Activated CD4-positive, alpha-beta T cell treated with anti-CD3 and anti-CD28 coated beads, Interleukin-2, amount 10 ng/mL, durations not matched to agents 24 days and 14 days (primary cell): ENCODE measurements at places on chromosomes 16 and 17. TPM values are rescaled to one million over a fixed set of nuclear protein-coding genes. Genes with fewer than 3 reads are reported as not detected.

DNA sequence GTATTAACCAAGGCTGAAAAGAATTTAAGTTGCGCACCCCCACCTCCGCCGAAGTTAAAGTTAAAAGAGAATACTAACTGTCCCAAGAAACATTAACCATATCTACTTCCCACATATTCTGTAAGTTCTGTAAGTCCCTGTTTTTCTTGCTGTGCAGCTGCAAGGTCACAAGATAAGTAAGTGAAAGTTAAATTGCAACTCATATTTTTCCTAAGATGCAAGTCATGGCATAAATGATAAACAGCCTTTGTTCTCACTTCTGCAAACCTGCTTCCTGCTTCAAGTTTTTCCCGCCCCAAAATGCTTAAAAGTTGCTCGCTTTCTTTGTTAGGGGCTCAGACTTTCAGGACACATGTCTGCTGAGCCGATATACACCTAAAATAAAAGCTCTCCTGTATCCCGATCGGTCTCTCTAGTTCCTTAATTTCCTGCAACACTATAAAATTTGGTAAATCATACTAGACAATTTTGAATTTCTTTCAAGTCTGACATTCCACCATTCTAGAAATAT is 32.6 kb upstream of the ABCA9 start:
- H3K27ac ChIP-seq, result no peak overlapping the region
- H3K4me1 ChIP-seq, result peaks cover 4% of the 10 kb centered on the region
- H3K36me3 ChIP-seq, result no peaks in the 10 kb centered on the region
- DNase-seq, result no peak
- H3K4me3 ChIP-seq, result no peak overlapping the region

GRCh38 chr16:82801361-82801760 is 174.6 kb downstream of the CDH13 start:
- H3K4me1 ChIP-seq, result peaks cover 4% of the 10 kb centered on the region
- peaks cover under 1% of the 10 kb centered on the region for H3K27me3 ChIP-seq
- peak overlapping the region; percentile 17 for H3K27ac ChIP-seq
- no peak overlapping the region for H3K4me3 ChIP-seq

The PRR11 gene
- total RNA-seq, result 29.7 and 32.6 TPM in 2 replicates

DNA sequence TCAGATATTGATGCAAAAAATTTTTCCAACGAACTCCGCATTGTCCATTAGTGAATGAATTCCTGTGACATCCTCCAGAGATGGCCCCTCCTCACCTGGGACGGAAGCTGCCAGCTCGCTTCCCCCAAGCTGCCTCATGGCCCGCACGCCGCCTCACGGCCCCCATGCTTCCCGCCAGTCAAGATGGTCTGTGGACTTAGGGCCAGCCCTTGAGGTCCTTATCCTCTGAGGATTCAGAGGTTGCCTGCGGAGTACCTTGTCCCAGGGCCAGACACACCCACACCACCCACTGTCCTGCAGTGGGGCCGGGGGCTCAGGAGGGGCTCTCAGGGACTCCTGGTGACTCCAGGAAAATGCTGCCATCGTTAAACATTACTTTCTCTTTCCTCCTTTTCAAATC is 73.6 kb downstream of the SEC14L1 start:
- H3K27ac ChIP-seq, result no peak overlapping the region
- no peak overlapping the region for H3K4me3 ChIP-seq
- H3K27me3 ChIP-seq, result no peaks in the 10 kb centered on the region
- peaks cover 2% of the 10 kb centered on the region for H3K4me1 ChIP-seq

DNA sequence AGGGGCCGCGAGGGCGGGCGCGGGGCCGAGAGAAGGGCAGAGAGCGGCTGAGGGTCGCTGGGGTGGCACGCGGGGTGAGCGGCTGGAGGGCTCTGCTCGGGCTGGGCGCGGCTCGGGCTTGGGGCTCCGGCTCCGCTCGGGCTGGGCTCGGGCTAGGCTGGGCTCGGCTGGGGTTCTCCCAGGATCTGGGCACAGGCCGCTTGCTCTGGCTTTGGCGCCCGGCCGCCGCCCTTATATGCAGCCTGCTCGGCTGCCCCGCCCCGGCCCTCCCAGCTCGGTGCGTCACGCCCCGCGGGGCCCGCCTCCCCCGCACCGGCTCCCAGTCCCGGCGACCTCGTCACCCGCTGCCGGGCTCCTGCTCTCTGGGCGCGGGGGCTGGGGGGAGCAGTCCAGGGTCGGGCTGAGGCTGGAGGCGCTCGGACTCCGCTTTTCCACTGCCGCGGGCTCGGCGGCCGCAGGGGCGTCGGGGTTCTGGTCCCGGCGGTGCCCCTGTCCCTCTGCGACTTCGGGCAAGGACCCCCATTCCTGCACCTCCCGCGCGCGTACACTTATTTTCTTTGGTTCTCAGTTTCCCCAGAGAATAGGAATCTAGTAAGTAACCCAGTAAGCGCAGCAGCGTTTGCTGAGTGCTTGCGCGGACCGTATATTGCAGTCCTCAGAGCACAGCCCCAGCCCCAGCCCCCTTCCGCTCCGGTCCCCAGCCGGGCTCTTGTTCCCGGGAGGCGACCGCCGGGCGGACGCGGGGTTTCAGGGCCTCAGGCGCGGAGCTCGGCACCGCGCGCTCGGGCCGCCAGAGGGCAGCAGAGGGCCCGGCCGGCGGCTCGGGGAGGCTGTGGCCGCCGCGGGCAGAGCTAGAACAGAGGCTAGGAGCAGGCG is at the start of gene RASD1:
RASD1 (minus strand) TSS at position 207 of the 876 bp plus-strand sequence. CDS start 214 bp downstream, outside the sequence.
- H3K4me1 ChIP-seq, result peaks cover 11% of the 10 kb centered on the region
- peak within 1 kb of the TSS; percentile 77 for H3K4me3 ChIP-seq
- peaks cover 20% of the 10 kb centered on the region for H3K36me3 ChIP-seq
- peak within 1 kb of the TSS; percentile 72 for H3K27ac ChIP-seq

GRCh38 chr16:70715055-70715858 is 29.4 kb upstream of the MTSS2 start:
- no peak overlapping the region for H3K4me3 ChIP-seq
- DNase-seq, result no peak
- H3K4me1 ChIP-seq, result no peaks in the 10 kb centered on the region
- H3K36me3 ChIP-seq, result peaks cover 7% of the 10 kb centered on the region
- H3K27me3 ChIP-seq, result no peaks in the 10 kb centered on the region
- no peak overlapping the region for H3K27ac ChIP-seq

GRCh38 chr16:80023865-80024264 is 423.3 kb upstream of the MAF start:
- no peak overlapping the region for H3K27ac ChIP-seq
- H3K4me1 ChIP-seq, result peaks cover 9% of the 10 kb centered on the region
- no peaks in the 10 kb centered on the region for H3K36me3 ChIP-seq
- H3K27me3 ChIP-seq, result peaks cover 1% of the 10 kb centered on the region

The TBC1D16 gene
- total RNA-seq, result 1.4 and 1.9 TPM in 2 replicates

The AKAP1 gene
- 54.6 and 56.8 TPM in 2 replicates for total RNA-seq

The MEOX1 gene
- 0.21 and 0.50 TPM in 2 replicates for total RNA-seq

The TBC1D3B gene
- total RNA-seq, result 8.9 and 9.8 TPM in 2 replicates

GRCh38 chr17:4506175-4506813 is 7.6 kb downstream of the SPNS2 start:
- H3K36me3 ChIP-seq, result no peaks in the 10 kb centered on the region
- no peak overlapping the region for H3K27ac ChIP-seq
- H3K27me3 ChIP-seq, result peaks cover 12% of the 10 kb centered on the region
- H3K4me1 ChIP-seq, result peaks cover 31% of the 10 kb centered on the region
- no peak overlapping the region for H3K4me3 ChIP-seq

GRCh38 chr16:7998789-7999453 is 591.4 kb downstream of the TMEM114 start:
- H3K27me3 ChIP-seq, result no peaks in the 10 kb centered on the region
- H3K4me3 ChIP-seq, result no peak overlapping the region
- no peaks in the 10 kb centered on the region for H3K4me1 ChIP-seq
- no peak overlapping the region for H3K27ac ChIP-seq
- no peaks in the 10 kb centered on the region for H3K36me3 ChIP-seq

GRCh38 chr16:66298006-66298405 is 68.5 kb upstream of the CDH5 start:
- H3K4me1 ChIP-seq, result peaks cover 10% of the 10 kb centered on the region
- H3K4me3 ChIP-seq, result no peak overlapping the region
- peaks cover 4% of the 10 kb centered on the region for H3K27me3 ChIP-seq
- no peak for DNase-seq
- H3K36me3 ChIP-seq, result no peaks in the 10 kb centered on the region
- no peak overlapping the region for H3K27ac ChIP-seq

- H3K27ac ChIP-seq, result no peak overlapping the region
- no peak for DNase-seq
- no peaks in the 10 kb centered on the region for H3K36me3 ChIP-seq
- no peaks in the 10 kb centered on the region for H3K4me1 ChIP-seq
- peaks cover 3% of the 10 kb centered on the region for H3K27me3 ChIP-seq
Observed at GRCh38 chr16:86308514-86308913, 201.8 kb upstream of the FOXF1 start.

GRCh38 chr16:27374804-27375425 is 27.1 kb upstream of the IL21R start:
- peaks cover 28% of the 10 kb centered on the region for H3K4me1 ChIP-seq
- peak; percentile 77 for DNase-seq
- H3K4me3 ChIP-seq, result no peak overlapping the region
- H3K36me3 ChIP-seq, result peaks cover 9% of the 10 kb centered on the region

DNA sequence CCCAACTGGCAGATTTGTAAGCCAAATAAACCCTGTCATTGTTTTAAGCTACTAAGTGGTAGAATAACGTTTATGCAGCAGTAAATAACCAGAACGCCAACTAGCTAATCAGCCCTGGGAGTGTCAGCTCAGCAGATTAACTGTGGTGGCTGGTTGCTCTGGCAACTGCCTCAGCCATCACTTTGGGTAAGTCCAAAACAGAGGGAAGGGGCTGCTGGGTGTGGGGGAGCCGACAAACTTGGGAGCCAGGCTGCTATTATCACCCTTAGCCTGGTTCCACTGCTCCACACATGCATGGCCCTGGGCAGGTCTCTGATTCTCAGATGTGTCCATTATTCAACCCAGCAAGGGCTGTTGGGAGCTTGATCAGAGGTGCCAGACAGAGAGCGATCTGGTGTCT is 22.2 kb upstream of the RHOT1 start:
- H3K27ac ChIP-seq, result no peak overlapping the region
- peaks cover 5% of the 10 kb centered on the region for H3K4me1 ChIP-seq
- peaks cover 2% of the 10 kb centered on the region for H3K27me3 ChIP-seq
- H3K4me3 ChIP-seq, result no peak overlapping the region
- no peak for DNase-seq

GRCh38 chr16:50820225-50820624 is 78.3 kb downstream of the CYLD start:
- H3K27me3 ChIP-seq, result peaks cover 14% of the 10 kb centered on the region
- H3K27ac ChIP-seq, result no peak overlapping the region
- no peaks in the 10 kb centered on the region for H3K36me3 ChIP-seq

The MYH8 gene
- not detected in 2 replicates for total RNA-seq

DNA sequence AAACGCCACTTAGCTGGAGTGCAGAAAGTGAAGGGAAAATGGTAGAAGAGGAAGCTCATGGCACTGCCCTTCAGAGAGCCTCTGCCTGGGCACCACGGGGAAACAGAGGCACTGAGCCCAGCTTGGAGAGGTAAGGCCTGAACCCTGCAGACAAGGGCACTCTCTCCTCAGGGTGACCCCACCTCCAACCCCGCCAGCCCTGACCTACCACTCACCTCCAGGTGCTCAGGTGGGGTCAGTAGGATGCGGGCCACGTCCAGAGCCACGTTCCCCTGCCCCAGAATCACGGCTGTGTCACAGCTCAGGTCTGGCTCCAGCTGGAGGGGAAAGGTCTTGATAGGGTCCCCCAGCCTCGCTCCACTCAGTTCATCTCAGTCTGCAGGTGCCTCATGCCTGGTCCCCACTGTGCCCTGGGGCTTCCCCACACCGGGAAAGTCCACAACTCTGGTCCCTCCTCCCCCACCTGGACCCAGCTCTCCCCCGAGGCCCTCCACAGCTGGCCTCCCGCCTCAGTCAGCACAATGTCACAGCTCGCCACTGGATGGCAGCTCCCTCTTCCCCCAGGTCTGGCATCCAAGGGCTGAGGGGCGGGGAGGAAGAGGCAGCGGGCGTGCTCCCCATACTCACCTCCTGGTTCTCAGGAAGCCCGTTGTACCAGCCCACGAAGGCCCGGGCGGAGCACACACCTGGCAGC is 6.0 kb upstream of the GRIN2C start:
- H3K4me3 ChIP-seq, result no peak overlapping the region
- no peak for DNase-seq
- H3K36me3 ChIP-seq, result peaks cover 21% of the 10 kb centered on the region
- peaks cover 9% of the 10 kb centered on the region for H3K27me3 ChIP-seq
- H3K4me1 ChIP-seq, result peaks cover 13% of the 10 kb centered on the region

DNA sequence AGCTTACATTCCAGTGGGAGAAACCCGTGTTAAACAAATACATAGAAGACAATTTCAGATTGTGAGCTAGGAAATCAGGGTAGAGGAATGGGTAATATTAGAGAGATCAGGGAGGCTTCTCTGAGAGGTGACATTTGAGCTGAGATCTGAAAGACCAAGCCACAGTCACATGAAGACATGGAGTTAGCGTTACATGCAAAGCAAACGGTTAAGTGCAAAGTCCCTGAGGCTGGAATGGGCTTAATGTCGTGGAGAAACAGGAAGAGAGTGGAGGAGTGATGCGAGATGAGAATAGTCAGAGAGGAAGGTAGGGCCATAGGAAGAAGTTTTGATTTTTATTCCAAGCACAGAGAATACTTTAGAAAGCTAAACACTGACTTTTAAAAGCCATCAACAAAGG is 246.1 kb downstream of the IRX3 start:
- H3K4me1 ChIP-seq, result no peaks in the 10 kb centered on the region
- H3K4me3 ChIP-seq, result no peak overlapping the region
- DNase-seq, result no peak
- no peak overlapping the region for H3K27ac ChIP-seq
- no peaks in the 10 kb centered on the region for H3K27me3 ChIP-seq

The SLC35G6 gene
- total RNA-seq, result not detected in 2 replicates

DNA sequence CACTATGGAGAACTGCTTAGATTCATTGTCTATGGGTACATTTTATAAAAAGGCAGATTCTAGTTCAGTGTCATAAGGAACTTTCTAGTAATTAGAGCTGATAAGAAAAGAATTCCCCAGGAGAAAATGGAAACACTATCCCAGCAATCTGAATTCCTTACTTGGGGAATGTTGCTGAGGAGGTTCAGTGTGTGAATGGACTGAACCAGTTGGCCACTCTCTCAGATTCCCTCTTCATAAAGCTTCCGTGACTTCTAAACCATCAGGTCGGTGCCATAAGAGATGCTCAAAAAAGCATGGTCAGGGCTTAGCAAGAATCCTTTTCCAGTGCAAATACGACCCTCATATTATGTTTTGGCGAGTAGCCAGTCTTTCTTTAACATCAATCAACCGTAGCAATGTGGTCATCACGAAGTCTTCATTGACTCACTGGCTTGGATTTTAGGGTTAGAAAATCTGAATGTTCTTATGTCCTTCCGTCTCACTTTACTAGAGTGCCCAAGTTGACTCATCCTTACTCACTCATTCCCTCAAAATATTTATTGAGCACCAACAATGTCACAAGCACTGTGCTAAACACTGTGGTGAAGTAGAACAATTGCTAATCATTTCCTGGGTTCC is 102.7 kb upstream of the HLF start:
- no peak overlapping the region for H3K4me3 ChIP-seq
- no peaks in the 10 kb centered on the region for H3K4me1 ChIP-seq
- no peak overlapping the region for H3K27ac ChIP-seq
- H3K27me3 ChIP-seq, result no peaks in the 10 kb centered on the region
- H3K36me3 ChIP-seq, result no peaks in the 10 kb centered on the region
- no peak for DNase-seq

DNA sequence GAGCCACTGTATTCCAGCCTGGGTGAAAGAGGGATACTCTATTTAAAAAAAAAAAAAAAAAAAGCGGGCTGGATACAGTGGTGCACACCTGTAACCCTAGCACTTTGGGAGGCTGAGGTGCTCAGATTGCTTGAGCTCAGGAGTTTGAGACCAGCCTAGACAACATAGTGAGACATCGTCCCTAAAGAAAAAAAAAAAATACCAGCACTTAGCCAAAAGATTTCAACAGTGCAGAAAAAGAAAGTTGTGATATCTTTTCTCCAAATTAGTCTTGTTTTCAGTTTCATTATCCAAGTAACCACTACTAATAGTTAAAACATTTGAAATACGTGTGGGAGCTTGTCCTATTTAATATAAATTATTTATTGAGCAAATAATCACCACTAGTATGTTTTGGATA is 48.7 kb downstream of the TENT4B start:
- H3K27me3 ChIP-seq, result no peaks in the 10 kb centered on the region
- H3K36me3 ChIP-seq, result no peaks in the 10 kb centered on the region
- no peak overlapping the region for H3K27ac ChIP-seq
- H3K4me3 ChIP-seq, result no peak overlapping the region
- DNase-seq, result no peak
